CD4-positive, alpha-beta T cell treated with Interleukin-12 subunit alpha and Interleukin-12 subunit beta, for 1 hour (primary cell): ENCODE measurements at places on chromosomes 13 and 19.
A peak's percentile ranks its signal among the peaks of the same experiment; 100 is the strongest.

GRCh38 chr13:39297023-39297422 is 258.8 kb downstream of the NHLRC3 start:
- no peak for DNase-seq

DNA sequence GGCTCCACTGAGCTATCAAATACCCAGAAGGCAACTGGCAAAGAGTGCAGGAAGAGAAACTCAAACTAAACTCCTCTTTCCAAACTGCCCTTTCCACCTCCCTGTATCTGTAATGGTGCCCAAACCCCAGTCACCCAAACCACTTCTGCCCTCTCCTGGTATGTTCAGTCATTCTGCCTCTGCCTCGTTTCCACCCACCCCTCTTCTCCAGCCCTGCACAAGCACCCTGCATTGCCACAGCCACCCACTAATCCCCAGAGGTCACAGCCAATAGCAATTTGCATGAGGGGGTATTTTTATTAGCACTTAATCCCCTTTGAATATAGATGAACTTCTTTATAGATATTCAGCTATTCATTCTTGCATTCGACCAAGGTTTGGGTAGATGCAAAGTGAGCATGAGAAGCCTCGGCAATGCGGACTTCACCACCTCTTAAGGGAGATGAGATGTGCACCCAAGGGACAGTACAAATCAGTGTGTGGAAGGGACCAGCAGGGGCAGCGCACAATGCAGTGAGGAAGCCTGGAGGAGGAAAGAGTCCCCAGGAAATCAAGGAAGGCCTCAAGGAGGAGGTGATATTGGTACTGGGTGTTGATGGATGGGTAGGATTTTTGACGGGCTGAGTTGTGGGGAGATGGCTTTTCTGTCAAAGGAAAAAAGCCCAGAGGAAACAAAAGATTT is 12.4 kb downstream of the TMEM272 start:
- DNase-seq = peak; percentile 77

DNA sequence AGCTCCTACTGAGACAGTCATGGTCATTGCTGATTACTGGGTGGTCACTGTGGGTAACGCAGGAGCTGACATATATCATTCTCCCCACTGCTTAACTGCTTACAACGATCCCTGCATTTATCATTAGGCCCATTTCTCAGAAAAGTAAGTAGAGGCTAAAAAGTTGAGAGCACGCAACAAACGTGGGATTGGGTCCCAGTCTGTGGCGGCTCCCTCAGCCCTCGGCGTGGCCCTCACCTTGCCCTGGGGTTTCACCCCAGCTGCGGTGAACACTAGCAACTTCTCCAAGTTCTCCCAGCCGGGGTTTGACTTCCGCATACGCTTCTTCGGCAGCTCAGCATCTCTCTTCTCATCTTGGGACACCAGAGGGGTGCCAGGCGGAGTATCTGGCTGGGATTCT is 2.5 kb downstream of the PNKP start:
- no peak for DNase-seq

GRCh38 chr13:101455863-101456262 is 3.4 kb downstream of the ITGBL1 start:
- DNase-seq = no peak

- DNase-seq = no peak
Measured at GRCh38 chr13:38440666-38441065, 91.0 kb downstream of the UFM1 start.

GRCh38 chr13:98796798-98797197 is 44.3 kb upstream of the SLC15A1 start:
- DNase-seq = no peak

- peak; percentile 50 for DNase-seq
Measured at GRCh38 chr19:18440415-18440877, 2.5 kb upstream of the ISYNA1 start.

DNA sequence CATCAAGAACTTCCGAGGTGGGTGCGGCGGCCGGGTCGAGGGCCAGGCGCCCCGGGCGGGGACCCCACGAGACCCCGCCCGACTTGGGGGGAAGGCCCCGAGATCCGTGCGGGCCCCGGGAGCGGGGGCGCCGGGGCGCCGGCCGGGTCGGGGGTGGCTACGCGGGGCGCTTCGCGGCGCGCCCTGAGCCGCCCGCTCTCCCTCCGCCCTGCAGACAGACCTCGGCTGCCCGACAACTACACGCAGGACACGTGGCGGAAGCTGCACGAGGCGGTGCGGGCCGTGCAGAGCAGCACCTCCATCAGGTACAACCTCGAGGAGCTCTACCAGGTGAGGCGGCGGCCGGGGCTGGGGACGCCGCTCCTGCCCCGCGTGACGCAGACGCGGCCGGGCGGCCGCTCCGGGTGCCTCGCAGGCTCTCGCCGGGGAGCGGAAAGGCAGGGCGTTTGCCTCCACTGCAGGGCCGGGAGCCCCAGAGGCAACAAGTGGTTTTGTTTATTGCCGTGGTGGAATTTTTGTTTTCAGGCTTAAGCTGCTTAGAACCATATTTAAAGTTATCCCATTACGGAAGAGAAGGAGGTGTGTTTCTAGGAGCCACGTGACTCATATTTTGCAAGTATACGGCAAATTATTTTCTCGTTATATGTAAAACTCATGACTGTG is 477 bp downstream of the CUL4A start:
- DNase-seq = peak; percentile 80

GRCh38 chr13:42798118-42798517 is 16.7 kb downstream of the FAM216B start:
- no peak for DNase-seq

- peak; percentile 88 for DNase-seq
Measured at GRCh38 chr19:53879140-53880081, 2.6 kb upstream of the PRKCG start.

DNA sequence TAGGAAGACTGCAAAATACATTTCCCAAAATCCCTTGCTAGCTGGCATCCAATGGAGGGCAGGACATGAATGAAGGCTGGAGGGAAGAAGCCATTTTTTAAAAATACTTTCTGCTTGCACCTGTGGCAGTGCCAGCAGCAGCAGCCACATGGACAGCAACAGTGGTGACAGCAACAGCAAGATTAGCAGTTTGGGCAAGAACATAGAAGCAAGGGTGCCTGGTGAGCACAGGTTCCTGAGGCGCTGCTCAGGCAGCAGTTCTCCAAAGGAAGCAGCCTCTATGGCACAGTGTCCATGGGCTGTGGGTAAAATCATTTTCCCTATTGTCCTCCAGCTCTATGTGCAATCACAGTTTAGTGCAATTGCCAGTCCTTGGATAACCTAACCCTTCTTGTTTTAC is 1.3 kb upstream of the FAM216B start:
- no peak for DNase-seq

DNA sequence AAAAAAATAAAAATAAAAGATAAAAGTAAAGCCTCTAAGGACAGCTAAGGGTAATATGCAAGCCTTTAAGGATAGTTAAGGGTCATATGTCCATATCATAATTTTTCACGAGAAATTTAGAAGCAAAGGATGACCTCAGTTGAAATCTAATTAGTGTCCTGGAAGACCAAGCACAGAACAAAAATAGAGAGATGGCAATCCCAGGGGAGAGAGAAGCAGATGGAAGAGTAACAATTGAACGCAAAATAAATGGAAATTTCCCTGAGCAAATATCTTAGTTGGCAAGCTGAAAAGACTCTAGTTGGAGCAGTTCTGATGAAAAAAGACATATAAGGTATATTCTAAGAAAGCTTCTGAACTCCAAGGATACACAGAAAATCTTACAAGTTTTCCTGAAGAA is 275.4 kb downstream of the NALCN start:
- DNase-seq = no peak

DNA sequence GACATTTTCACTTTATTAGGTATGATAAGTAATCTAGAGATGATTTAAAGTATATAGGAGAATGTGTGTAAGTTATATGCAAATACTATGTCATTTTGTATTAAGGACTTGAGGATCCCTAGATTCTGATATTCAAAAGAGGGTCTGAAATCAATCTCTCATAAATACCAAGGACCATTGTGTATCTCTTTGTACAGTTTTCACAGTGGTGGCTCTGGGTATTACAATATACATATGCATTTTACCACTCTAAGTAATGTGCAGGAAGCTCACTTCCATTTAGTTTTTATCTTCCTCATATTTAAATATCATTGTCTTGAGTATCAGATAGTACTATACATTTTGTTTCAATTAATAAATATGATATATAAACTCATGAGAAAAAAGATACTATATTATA is 862.6 kb upstream of the PCDH20 start:
- no peak for DNase-seq

GRCh38 chr13:112623051-112623711 is 35.2 kb upstream of the TUBGCP3 start:
- DNase-seq = no peak

GRCh38 chr19:44590245-44591059 is 22.9 kb upstream of the IGSF23 start:
- DNase-seq = no peak

DNA sequence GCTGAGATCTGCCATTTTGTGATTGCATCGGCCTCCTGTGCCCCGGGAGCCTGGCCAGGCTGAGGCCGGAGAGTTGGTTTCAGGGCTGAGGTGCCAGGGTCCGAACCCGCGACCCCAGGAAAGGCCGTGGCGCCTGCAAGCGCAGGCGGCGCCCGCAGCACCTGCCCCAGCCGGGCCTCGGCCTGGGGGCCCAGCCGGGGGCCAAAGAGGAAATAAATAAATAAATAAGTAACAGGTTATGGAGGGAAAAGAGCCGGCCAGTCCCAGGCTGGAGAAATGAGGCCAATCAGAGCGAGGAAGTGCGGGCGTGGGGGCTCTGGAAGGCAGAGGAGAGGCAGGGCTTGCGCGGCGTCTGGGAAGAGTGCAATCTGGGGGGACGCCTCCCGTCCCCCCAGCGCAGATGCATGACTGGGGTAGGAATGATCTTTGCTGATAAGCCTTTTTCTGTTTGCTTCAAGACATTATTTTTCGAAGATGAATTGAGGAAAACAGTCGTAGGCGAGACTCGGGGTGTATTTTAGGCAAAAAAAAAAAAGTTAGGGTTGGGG is 145.6 kb upstream of the ZNF536 start:
- no peak for DNase-seq

GRCh38 chr19:38975861-38976271 is 324 bp upstream of the FBXO17 start:
- no peak for DNase-seq

DNA sequence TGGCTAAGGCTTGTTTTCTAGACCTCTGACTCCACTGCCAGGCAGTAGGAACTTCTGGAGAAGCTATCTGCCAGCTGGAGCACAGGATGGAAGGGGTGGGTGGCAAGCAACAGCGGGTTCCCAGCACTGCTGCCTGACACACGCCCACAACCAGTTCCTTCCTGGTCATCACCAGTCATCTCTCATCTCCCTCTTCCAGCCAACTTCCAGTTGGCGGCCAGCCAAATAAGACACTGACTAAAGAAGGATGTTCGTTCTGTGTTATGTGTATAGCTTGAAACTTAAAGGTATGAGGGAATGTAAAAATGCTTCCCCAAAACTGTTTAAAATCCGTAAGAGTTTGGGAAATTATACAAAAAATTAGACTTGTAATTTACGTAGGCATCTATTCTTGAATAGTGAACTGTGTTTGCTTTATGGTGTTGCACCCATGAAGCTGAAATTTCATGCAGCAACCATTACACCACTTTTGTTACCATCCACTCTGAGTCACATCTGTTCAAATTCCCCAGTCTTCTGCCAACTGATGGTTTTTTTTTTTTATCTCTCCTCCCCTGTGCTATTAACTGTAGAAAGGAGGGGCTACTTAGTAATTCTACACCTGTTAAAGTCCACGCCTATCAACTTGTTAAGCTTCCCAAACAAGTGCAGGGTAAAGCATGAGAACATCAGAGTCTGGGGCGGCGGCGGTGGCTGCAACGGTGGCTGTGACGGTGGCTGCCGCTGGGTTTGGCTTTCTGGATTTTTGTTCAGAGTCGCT is 86.2 kb upstream of the FRY start:
- DNase-seq = no peak

GRCh38 chr19:48815870-48816501 is 5.2 kb upstream of the BCAT2 start:
- DNase-seq = peak; percentile 45

DNA sequence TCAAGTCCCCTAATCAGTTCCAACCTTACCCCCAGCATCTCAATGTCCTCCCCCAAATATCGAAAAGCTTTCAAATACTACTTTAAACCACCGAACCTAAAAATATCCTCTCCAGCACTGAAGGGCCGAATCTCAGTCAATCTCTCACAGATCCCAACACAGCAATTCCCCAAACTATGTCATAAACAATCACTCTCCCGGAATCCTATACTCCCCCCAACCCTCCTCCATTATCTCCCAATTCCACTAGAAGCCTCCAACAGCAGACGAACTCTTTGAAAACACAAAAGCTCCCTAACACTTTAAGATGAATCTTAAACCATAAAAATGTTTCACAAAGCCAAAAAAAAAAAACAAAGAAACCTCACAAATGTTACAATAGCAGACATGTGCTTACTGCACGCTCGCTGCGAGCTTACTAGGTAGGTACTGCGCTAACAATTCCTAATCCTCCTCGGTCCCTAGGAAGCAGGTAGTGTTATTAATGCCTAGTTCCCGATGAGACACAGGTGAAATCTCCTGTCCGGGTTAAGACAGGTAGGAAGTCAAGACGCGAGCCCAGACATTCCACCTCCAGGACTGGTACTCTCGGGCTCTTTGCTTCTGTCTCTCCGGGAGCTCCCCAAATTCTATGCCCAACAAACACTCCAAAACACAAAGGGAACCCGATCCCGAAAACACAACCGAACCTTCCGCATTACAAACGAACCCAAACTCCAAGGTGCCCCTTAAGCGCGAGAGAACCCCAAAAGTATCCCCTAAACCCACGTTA is 14.2 kb downstream of the FBXO46 start:
- DNase-seq = peak; percentile 23

DNA sequence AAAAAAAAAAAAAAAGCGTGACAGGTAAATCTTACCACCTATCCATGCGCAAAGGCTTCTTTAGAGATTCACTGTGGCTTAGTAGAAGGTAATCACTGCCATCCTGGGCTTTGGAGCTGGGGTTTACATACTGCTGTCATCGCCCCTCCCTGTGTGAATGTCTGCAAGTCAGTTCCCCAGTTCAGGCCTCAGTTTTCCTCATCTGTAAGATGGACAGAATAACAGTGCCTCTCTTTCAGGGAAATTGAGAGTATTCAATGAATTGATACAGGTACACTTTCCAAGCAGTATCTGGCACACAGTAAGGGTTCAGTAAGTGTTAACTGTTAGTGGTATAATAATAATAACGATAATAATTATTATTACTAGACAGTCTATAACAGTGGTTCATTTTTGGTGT is 2.2 kb downstream of the RELB start:
- no peak for DNase-seq

GRCh38 chr19:16363133-16363851 is 38.7 kb downstream of the KLF2 start:
- no peak for DNase-seq

DNA sequence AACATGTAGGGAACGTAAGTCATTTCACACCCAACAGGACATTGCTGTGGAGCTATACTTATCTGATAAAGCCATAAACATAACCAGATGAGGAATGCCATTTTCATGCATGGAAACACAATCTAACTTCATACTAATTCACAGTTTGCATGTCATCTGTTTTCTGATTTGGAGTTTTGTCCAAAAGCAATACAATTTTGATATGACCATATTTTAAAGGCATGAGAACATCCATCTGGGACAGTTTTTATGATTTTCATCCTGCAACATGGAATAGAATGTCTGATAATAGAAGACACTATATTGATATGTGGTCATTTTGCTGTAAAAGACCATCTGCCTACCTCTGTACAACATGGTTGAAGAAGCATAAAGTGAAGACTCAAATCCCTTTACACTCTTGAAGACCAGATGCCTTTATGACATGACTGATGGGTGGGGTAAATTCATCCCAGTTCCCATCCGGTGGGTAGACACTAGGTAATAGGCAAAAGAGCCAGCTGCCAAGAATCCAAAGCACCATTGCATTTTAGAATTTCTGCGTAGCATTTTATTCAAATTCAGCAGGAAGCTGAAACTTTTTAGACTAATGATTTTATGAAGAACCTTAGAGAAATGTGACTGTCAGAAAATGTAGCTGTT is 309.8 kb downstream of the LMO7 start:
- no peak for DNase-seq
